Stimulated activated CD4-positive, alpha-beta T cell treated with anti-CD3 and anti-CD28 coated beads, Interleukin-12 subunit alpha, Interleukin-12 subunit beta, amount 100 ng/mL, for 24 hours (primary cell): ENCODE measurements at places on chromosomes 3 and 15.
A peak's percentile ranks its signal among the peaks of the same experiment; 100 is the strongest.

GRCh38 chr3:170867143-170867937 is 2.7 kb downstream of the RPL22L1 start:
- DNase-seq: no peak

DNA sequence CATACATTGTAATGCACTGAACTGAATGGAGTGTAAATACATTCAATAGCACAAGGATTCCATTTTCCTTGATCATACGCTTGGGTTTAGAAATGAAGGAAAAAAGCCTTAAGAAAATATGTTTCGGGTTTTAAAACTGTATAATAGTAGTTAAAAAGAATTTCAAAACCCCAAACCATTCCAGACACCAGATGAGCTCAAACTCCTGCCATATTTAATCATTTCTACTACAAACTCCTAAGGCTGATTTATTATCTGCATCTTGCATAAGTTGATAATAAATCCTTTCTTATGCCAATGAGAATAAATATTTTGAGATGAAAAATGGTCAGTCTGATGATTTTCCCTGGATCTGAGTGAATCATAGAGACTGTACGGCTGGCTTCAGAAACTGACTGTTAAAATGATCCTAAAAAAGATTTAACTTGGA is 51.0 kb downstream of the NR1D2 start:
- no peak for DNase-seq

DNA sequence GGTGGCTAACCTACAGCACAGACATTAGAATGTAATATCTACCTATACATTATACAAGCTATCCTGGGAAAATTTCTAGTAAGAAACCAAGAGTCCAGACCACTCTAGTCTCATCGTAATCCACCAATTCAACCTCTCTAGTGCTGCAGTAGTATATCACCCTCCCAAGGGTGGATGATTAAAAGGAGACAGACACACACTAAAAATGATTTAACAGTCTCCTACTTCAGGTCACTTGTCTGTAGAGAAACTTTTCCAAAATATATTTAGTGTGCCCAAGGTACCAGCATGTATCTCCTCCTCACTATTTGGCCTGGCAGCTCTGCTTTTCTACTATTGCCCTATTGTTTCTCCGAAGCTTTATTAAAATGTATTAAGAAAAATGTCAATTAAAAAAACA is 45.0 kb downstream of the ZBTB20 start:
- no peak for DNase-seq

DNA sequence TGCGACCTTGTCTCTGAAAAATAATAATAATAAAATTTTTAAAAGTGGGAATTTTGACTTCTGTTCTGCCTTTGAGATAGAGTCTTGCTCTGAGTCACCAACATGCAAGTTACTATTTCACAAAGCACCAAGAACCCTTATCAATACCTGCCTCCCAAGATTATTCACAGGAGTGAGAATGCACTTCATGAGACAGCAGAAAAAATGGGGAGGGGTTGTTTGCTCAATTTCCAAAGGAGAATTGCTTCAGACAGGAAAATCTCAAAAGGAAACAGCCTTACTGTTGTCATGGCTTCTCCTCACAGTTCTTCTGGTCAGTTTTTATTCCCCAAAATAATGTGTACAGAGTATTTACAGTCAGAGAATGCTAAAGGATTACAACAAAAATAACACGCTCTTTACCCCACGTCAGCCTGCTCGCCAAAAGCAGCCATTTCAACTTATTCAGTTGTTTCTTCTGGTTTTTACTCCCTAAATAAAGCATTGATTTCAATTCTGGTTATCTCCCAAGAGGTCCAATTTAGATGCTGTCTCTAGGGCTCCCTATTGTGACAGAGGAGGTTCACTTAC is 89.0 kb downstream of the PPCDC start:
- no peak for DNase-seq

- DNase-seq: no peak
Measured at GRCh38 chr3:141275973-141276372, 44.3 kb downstream of the PXYLP1 start.

DNA sequence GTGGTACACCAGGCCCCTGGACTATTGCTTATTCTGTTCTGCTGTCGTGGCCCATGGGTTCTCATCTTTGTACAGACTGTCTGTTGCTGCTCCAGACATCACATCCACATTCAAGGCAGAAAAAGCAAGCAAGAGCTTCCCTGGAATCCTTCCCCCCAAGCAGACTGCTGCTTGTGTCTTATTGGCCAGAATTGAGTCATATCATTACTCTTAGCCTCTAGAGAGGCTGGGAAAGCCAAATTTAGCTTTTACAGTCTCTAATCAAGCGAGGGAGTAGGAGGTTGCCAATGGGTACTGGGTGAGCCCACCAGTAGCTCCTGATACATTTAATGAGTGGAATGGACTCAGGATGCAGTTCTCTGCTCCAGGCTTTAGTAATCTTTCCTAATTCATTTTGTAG is 39.4 kb downstream of the RAB6B start:
- DNase-seq: no peak

DNA sequence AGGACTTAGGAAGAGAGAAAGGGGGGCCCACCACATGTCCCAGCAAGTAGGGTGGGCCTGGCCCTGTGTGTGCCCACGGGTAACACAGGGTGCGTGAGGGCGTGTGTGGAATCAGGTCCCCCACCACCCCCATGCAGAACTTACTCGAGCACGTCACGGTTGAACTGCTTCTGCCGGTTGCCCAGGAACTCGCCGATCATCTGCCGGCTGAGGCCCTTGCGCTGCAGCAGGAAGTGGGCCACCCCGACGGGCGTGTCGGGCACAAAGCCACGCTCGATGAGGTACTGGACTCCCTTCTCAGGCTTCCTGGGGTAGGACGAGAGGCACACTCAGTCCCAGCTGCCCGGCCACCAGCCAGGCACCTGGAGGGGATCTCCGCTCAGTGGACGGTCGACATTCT is 83.1 kb upstream of the RPL32 start:
- DNase-seq: no peak

DNA sequence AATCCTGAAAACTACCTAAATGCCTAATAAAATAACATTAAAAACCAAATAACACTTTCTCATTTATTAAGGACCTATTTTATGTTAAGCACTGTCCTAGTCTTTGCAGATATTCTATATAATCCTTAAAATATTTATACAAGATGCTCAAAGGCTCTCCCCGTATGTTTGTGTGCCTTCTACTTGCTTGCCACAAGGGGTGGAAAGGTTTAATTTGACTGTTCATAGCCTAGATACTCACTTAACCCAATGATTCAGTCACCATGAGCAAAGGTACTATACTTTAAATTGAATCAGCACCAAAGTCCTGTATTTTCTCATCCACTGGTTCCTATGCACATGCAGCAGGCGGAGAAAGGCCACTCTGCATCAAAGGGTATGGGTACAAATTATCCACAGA is 32.0 kb downstream of the LSAMP start:
- DNase-seq: no peak

DNA sequence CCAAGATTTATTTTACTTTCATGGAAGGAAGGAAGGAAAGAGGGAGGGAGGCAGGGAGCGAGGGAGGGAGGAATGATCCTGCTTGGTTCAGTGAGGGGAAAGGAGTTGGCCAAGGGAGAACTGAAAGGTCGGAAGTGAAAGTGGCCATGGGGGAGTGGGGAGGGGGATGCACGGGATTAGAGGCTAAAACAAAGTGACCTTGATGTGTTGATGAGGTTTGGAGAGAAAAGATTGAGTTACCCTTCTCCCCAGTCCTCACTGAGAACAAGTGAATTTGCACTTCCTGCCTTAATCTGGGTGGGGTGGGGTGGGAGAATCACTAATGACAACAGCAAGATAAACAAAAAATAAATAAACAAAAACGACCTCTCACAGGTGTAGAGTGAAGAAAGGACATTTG is 212.0 kb upstream of the TLE3 start:
- no peak for DNase-seq

- DNase-seq: no peak
Measured at GRCh38 chr15:90201944-90202375, 830 bp downstream of the SEMA4B start.

GRCh38 chr3:190086191-190086590 is 34.5 kb downstream of the P3H2 start:
- no peak for DNase-seq

DNA sequence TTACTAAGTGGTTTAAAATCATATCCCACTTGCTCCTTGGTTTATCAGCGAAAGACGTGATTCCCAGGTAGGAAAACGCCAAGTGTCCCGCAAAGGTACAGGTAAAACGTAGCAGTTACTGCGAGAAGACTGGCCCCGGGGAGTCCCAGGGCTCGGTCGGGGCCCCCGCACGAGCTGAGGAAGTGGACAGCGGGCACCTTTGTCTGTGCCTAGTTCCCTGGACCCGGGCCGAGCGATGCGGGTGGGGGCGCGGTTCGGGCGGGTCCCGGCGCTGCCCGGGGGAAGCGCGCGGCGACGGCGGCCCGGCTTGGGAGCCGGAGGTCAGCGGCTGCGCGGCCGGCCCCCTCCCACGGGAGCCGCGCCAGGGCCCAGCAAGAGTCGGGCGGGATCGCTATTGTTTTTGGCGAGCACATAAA is 864 bp upstream of the NEO1 start:
- no peak for DNase-seq

GRCh38 chr3:31945738-31946052 is 35.4 kb downstream of the OSBPL10 start:
- no peak for DNase-seq

- no peak for DNase-seq
Measured at GRCh38 chr15:39625856-39626255, 45.0 kb downstream of the THBS1 start.

GRCh38 chr3:146469150-146470017 is at the start of gene PLSCR2:
Gene PLSCR2 (minus strand): TSS chr3:146469561. CDS start chr3:146459904, 9,657 bp downstream.
- DNase-seq: peak; percentile 57

DNA sequence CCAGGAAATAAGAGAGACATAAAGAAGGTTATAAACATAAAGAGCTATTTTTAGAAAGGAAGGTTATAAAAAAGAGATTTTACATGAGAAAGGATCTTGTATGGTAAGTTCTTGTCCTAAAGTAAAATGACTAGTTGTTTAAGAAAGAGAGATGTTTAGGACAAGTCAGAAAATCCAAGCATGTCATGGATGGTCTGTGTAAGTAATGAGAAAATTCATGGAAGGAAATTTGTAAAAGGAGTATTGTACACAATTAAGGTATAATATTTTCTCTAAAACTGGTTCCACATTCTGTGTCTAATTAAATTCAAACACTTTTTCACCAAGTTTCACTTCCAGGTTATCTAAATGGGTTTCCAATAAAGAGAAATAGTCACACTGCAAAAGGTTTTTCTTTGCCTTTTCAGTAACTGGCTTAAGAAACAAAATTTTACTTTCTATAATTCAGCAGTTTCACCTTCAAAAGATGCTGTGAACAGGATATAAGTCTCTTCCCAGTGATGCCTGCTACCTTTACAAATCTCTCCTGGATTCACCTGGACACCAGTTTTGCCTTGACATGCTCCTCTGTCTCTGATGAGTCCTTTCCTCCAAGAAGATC is 455.7 kb downstream of the ZIC1 start:
- no peak for DNase-seq

DNA sequence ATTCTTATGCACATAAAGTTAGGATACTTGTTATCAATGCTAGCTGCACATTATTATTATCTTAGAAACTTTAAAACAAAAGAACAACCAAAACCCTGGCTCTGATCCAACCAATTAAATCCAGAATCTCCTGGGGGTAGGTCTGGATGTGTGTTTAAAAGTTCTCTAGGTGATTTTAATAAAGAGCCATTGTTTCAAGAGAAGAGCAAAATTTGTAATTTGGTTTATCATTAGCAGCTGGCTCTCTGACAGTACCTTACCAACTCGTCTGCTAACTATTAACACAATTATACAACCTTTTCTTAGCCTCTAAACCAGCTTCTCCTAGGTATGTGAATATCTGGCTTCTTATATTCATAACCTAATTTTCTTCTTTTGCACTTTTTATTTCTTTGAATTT is 68.9 kb downstream of the IFT80 start:
- DNase-seq: no peak

GRCh38 chr3:39149059-39149455 is 4.3 kb downstream of the CSRNP1 start:
- DNase-seq: no peak

DNA sequence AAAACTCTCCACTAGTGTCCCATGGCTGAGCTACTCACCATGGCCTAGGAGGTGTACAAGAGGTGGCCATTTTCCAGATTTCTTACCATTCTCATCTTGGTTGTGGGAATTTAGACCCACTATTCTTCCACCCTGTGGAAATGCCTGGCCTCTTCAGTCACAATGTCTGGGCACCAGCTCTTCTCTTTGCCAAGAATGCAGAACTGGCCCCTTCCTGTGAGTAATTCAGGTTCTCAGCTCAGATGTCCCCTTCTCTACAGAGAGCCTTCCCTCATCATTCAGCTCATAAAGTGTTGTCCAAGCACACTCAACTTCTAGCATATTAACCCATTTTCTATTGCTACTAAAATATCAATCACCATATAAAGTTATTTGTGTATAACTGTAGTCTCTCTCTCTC is 575.5 kb upstream of the KCNMB2 start:
- DNase-seq: no peak

GRCh38 chr3:151770956-151771355 is 37.2 kb downstream of the AADACL2 start:
- DNase-seq: no peak

GRCh38 chr15:77179541-77179998 is 108.7 kb upstream of the TSPAN3 start:
- DNase-seq: no peak

DNA sequence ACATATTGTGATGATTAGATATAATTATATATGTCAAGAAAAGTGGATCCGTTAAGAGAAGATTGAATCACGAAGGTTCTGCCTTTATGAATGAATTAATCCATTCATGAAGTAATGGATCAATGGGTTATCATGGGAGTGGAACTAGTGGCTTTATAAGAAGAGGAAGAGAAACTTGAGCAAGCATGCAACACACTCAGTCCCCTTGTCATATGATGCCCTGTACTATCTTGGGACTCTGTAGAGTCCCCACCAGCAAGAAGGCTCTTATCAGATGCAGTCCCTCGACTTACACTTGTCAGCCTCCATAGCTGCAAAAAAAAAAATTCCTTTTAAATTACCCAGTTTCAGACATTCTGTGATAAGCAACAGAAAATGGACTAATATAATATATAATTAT is 301.9 kb downstream of the RAP2B start:
- DNase-seq: no peak

DNA sequence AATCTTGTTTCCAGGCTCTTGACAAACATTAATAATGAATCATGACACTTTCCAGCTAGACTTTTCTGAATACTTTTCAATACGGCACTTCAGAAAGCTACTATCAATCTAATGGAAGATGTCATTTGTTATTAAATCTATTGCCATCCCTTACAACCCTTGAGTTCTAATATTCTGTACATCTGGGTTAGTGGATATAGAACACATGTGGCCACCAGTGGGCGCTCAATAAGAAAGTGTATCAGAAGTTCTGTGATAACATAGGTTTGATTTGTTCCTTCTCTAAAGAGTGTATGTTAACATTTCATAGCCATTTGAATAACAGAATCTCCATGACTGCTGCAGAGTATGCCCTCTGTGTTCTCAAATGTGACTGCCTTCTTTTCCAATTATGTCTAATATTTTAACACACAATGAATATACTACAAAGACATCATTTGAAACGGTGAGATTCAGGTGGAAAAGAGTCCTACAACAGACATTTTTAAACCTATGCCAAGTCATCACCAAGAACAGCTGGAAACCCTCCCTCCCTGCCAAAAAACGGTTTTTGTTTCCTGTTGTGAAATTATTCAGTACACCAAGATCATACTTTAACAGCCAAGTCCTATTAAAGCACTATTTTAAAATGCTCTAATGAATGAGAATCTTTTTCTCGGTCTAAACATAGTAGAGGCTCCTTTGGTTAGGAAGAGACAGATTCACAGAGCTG is 22.2 kb downstream of the ALDH1A2 start:
- peak; percentile 32 for DNase-seq
